ENCODE measurements at places on chromosomes 5 and 9. TPM values are rescaled to one million over a fixed set of nuclear protein-coding genes. Genes with fewer than 3 reads are reported as not detected.

- H3K4me1 ChIP-seq = no peaks in the 10 kb centered on the region
- H3K27me3 ChIP-seq = no peaks in the 10 kb centered on the region
- H3K36me3 ChIP-seq = peaks cover 71% of the 10 kb centered on the region
- DNase-seq = no peak
- H3K4me3 ChIP-seq = no peak overlapping the region
Observed at GRCh38 chr5:10741661-10742060, 19.4 kb downstream of the DAP start.

DNA sequence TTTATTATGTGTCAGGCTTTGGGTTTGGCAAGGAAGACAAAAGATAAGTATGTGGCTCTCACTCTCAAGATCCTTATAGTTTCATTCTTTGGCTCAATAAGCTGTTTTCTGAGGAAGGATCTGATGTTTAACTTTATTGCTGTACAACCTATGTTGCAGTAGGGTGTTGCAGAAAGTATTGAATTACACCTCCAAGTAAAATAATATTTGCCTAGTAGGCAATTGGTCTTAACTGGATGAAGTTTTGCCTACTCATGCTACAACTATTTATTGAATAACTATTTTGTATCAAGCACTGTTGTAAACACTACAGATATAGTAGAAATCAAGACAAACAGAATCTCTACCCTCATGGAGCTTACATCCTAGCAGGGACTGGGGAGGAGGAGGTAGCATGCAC, 169.7 kb downstream of the TAF11L14 start:
- H3K4me1 ChIP-seq = peaks cover 15% of the 10 kb centered on the region
- no peaks in the 10 kb centered on the region for H3K36me3 ChIP-seq
- no peaks in the 10 kb centered on the region for H3K27me3 ChIP-seq
- DNase-seq = no peak
- no peak overlapping the region for H3K4me3 ChIP-seq
- no peak overlapping the region for H3K27ac ChIP-seq

DNA sequence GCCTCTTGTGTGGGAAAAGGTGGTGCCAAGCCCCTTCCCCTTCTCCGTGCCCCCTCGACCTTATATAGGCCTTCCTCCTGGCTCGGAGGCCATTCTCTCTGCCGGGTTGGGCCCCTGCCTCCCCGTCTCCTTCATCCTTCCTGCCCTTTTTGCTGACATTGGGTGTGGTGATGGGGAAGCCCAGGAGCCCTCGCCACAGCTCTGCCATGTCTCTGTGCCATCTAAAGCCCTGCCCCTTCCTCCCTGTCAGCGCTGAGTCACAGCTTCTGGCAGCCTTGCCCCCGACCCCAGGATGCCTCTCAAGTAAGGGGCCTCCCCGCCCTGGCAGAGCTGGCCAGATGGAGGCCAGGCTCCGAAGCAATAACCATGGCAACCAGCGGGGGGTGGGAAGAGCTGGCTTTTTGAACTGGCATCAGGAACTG, 30.4 kb downstream of the JADE2 start:
- H3K36me3 ChIP-seq = peaks cover 40% of the 10 kb centered on the region
- no peak overlapping the region for H3K4me3 ChIP-seq
- 0 out of 2 replicates have a peak overlapping the region, but pooled peaks have one; percentile 88 for H3K27ac ChIP-seq
- peak; percentile 49 for DNase-seq

DNA sequence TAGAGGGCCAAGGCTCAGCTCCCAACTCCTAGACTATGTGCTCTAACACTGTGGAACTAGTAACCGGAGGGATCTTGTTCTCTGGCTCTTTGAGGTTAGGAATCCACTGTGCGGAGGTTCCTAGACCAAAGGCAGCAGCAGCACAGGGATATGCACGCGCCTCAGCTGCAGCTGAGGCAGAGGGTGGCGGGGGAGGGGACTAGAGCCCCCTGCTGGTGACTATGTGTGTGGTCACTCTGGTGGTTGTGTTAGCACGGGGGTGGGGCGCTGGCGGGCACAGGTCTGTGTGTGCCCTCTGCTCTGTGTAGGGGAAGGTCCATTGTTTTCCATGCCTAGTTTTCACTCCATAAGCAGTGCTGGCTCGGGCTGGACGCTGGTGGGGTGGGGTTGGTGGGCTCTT, 458.0 kb upstream of the IZUMO3 start:
- peak; percentile 74 for DNase-seq
- H3K4me1 ChIP-seq = peaks cover 15% of the 10 kb centered on the region
- no peak overlapping the region for H3K27ac ChIP-seq
- no peaks in the 10 kb centered on the region for H3K27me3 ChIP-seq
- no peak overlapping the region for H3K4me3 ChIP-seq

- no peaks in the 10 kb centered on the region for H3K36me3 ChIP-seq
- no peak for DNase-seq
- H3K27me3 ChIP-seq = peaks cover 53% of the 10 kb centered on the region
- no peak overlapping the region for H3K27ac ChIP-seq
- peak overlapping the region; percentile 13 for H3K4me3 ChIP-seq
Observed at GRCh38 chr5:77993855-77994318, 217.7 kb upstream of the TBCA start.

- peaks cover 9% of the 10 kb centered on the region for H3K36me3 ChIP-seq
- H3K4me1 ChIP-seq = peaks cover 32% of the 10 kb centered on the region
- peak overlapping the region; percentile 57 for H3K27ac ChIP-seq
- H3K4me3 ChIP-seq = no peak overlapping the region
- H3K27me3 ChIP-seq = no peaks in the 10 kb centered on the region
- peak; percentile 83 for DNase-seq
Observed at GRCh38 chr9:98074115-98074990, 17.8 kb downstream of the NANS start.

DNA sequence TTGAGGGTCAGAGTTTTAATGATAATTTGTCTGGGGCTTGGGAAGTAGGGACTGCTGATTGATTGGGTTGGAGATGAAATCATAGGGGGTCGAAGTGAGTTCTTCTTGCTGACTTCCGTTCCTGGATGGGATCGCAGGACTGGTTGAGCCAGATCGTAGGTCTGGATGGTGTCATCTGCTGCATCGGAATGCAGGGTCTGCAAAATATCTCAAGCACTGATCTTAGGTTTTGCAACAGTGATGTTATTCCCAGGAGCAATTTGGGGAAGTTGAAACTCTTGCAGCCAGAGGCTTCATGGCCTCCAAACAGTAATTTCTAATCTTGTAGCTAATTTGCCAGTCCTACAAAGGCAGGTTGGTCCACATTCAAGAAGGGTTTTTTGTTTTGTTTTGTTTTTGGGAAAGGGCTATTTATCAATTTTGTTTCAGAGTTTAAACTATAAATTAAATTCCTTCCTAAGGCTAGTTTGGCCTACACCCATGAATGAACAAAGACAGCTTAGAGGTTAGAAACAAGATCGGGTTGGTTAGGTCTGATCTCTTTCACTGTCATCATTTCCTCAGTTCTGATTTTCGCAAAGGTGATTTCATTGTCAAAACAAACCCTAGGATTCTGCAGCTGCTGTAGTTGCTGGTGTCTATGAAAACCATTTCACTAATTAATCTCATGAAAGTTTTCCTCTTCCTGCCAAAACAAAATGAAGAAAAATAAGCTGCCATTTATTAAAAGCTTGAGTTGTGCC, 388.0 kb downstream of the TMEM232 start:
- DNase-seq = no peak
- no peaks in the 10 kb centered on the region for H3K36me3 ChIP-seq
- no peak overlapping the region for H3K27ac ChIP-seq

- H3K4me3 ChIP-seq = no peak overlapping the region
- no peak overlapping the region for H3K27ac ChIP-seq
- DNase-seq = no peak
Observed at GRCh38 chr9:11142965-11143738, 530.4 kb upstream of the PTPRD start.

- no peaks in the 10 kb centered on the region for H3K27me3 ChIP-seq
- no peak overlapping the region for H3K27ac ChIP-seq
- no peaks in the 10 kb centered on the region for H3K4me1 ChIP-seq
- H3K4me3 ChIP-seq = no peak overlapping the region
- H3K36me3 ChIP-seq = no peaks in the 10 kb centered on the region
Observed at GRCh38 chr9:105432247-105432842, 15.5 kb upstream of the FSD1L start.

DNA sequence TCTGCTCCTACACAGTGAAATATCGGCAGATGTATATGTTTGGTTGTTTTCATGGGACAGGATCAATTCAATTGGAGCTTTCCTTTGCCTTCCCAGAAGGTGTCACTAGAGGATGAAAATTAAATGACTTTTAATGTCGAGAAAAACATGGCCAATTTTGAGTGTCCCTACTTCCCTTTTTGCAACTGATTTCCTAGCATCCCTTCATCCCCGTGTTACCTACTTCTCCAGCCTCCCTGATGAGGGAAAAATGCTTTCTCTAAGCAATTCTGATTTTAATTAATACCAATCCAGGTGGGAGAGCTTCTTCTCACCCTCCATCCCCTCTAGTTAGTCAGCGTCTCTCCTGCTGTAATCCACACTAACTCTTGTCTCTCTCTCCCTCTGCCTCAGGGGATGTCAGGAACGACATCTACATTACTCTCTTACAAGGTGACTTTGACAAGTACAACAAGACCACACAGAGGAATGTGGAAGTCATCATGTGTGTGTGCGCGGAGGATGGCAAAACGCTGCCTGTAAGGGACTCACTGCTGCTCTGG, 64.9 kb downstream of the DOCK2 start:
- H3K4me3 ChIP-seq = no peak overlapping the region
- H3K27ac ChIP-seq = no peak overlapping the region
- no peak for DNase-seq
- peaks cover 10% of the 10 kb centered on the region for H3K4me1 ChIP-seq
- no peaks in the 10 kb centered on the region for H3K27me3 ChIP-seq

The TERT gene
- total RNA-seq = 40.4 TPM

The PCDHB7 gene
- total RNA-seq = 0.23 TPM
